CD4-positive, alpha-beta T cell treated with Interleukin-12 subunit alpha and Interleukin-12 subunit beta, for 1 hour (primary cell): ENCODE measurements at places on chromosomes 16 and 17.
A peak's percentile ranks its signal among the peaks of the same experiment; 100 is the strongest.

DNA sequence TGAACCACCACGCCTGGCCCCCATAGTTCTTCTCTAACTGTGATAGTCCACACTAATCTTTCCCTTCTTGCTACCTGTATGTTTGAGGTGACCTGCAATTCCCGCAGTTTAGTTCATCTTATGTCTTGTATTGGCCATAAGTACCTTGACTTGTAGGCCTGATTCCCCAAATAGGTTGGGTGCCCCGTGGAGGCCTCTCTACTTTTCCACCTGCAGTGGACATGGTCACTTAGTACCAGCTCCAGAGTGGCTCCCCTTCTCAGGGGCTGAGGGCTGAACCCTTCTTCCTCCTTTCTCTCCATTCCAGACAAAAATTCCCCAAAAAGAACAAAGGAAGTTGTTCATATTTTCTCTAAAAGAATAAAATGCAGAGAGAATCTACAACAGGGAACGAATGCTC, 33.5 kb upstream of the CES5A start:
- no peak for DNase-seq

DNA sequence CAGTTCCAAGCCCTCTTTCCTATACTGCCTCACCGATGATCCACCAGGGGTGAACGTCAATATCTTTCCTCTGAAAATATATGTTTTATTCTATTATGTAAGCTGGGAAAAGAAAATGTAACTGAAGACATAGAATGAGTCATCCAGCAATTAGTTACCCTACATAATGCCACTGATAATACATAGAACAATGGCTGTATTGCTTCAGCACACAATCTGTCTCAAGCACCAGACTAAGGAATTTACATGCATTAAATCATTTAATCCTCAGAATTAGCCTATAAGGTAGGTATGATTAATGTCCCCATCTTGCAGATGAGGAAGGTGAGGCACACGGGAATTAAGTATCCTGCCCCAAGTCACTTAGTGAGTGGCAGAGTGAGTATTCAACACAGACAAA, 472.8 kb downstream of the TOX3 start:
- no peak for DNase-seq

GRCh38 chr17:80621997-80622357, 77.3 kb downstream of the RPTOR start:
- peak; percentile 4 for DNase-seq

- no peak for DNase-seq
Measured at GRCh38 chr17:82705756-82706155, 7.3 kb upstream of the RAB40B start.

DNA sequence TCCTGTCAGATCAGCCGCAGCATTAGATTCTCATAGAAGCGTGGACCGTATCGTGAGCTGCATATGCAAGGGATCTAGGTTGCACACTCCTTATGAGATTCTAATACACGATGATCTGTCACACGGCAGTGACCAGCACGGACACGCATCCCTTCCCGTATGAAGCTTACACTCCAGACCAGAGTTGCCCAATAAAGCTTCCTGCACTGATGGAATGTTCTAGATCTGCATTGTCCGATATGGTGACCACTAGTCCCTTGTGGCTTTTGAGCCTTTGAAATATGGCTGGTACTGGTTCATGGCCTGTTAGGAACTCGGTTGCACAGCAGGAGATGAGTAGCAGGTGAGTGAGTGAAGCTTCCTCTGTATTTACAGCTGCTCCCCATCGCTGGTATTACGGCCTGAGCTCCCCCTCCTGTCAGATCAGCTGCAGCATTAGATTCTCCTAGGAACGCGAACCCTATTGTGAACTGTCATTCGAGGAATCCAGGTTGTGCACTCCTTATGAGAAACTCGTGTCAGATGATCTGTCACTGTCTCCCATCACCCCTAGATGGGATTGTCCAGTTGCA, 49.8 kb upstream of the ZCCHC14 start:
- no peak for DNase-seq

DNA sequence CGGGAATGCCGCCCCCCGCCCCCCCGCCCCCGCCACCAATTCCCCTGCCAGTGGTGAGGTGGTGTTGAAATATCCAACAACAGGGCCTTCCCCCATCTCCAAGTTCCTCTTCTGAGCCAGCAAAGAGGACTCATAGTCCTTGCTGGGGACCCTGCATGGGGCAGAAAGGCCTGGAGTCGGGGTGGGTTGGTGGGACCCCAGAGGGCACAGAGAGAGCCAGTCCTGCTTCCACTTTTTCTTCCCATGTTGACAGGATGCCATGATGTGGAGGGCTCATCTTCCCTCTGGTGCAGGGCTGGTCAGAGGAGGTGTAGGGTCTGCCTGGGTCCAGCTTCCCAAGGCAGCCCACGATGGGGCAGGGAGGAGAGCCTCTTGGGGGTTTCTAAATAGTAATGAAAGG, 49.0 kb upstream of the PIK3R6 start:
- DNase-seq, result no peak

DNA sequence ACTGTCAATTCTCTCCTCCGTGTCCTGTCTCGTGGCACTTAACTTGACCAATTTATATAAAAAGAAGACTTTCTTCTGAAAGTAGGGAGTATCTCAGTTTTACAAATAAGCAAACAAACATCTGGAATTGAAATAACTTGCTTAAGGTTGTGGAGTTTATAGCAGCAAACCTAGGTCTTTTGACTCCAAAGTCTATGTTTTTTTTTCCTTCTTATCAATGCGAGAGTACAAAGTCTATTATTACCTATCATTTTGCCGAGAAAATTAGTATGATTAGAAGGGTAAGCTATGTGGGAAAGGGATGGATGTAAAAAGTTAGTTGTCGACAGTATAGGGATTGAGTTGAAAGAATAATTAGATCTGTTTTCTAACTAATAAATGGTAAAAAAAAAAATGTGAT, 50.4 kb downstream of the PPM1E start:
- DNase-seq, result no peak

DNA sequence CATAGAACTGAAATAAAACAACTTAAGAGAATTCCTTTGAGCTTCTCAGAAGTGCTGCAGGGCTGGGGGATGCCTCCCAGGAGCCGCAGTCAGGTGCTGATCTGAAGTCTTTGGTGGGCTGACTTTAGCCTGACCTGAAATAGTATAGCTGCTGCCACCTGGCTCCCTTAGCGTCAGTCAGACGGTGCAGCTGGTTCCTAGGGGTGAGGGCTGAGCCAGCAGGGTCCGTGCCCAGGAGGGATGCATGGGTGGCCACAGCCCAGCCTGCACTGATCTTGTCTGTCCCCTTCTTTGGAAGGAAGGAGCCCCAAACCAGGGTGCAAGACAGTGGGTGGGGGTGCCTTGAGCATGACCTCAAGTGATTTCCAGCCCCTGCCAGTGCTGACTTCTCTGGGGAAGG, 11.5 kb downstream of the MAPT start:
- no peak for DNase-seq

DNA sequence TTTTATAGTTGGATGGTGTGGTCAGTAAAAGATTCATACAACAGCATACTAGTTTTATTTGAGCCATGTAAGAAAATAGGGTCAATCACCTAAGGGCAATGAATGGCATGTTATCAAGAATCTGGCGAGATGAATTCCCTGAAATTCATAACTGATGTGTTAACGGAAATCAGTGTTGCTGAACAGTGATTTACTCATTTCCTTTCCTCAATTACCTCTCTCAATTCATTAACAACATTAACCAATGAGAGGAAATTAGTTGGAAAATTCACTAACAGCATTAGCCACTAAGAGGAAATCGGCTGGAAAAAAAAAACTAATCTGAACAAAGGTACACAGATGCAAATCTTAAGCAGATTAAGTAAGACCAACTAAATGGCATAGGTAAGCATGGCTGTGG, 6.3 kb downstream of the CMTR2 start:
- no peak for DNase-seq

- no peak for DNase-seq
Measured at GRCh38 chr16:15886078-15886477, 2.3 kb downstream of the CEP20 start.

- DNase-seq, result no peak
Measured at GRCh38 chr16:49850558-49851467, 5.1 kb downstream of the ZNF423 start.

DNA sequence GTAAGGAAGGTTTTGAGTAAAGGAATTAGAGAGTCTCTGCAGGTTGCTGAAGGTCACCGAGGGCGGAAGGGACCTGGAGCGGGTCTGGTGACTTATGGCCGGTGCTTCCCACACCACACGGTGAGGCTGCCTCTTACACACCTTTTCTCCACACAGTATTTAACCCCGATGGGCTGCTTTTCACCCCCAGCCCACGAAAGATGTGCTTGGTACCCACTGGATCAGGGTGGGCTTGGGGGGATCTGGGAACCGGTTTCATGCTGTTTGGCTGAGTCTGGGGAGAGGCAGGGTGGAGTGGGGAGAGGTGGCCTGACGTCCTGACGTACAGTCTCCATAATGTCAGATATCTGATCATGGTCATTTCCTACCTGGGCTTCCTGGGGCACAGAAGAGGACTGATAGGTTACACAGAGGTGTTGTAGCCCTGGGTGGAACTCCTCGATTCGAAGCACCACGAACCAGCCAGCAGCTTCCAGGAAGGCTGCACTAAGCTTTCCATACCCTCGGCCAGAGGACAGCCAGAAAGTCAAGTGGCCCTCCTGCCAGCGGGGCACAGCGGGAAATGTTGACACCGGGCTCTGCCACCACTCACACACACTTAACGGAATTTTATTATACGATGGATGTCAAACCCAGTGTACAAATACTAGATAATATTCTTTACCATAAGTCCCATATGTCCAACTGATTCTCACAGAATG, 34.0 kb downstream of the OR1D5 start:
- DNase-seq, result no peak

GRCh38 chr16:81556715-81557284, 112.2 kb downstream of the CMIP start:
- no peak for DNase-seq
